Urinary bladder (tissue), 4 donors: ENCODE measurements at places on chromosomes 5 and 9. TPM values are rescaled to one million over a fixed set of nuclear protein-coding genes. Genes with fewer than 3 reads are reported as not detected.

GFRA3 gene
- 2.4 TPM for total RNA-seq

TAF11L10 gene
- not detected for total RNA-seq

MARVELD2 gene
- 5.9 TPM for total RNA-seq

STPG3 gene
- total RNA-seq: not detected

PLAC8L1 gene
- total RNA-seq: not detected

CNTNAP3 gene
- 20.9 TPM for total RNA-seq

MARCOL gene
- total RNA-seq: not detected

THBS4 gene
- total RNA-seq: 3.9 TPM

PCDHGA11 gene
- total RNA-seq: 12.5 TPM

ANGPTL2 gene
- total RNA-seq: 37.7 TPM

SLCO6A1 gene
- not detected for total RNA-seq

GRCh38 chr9:98045234-98046179 lies 11.0 kb upstream of the NANS start:
- no peak for DNase-seq

DNA sequence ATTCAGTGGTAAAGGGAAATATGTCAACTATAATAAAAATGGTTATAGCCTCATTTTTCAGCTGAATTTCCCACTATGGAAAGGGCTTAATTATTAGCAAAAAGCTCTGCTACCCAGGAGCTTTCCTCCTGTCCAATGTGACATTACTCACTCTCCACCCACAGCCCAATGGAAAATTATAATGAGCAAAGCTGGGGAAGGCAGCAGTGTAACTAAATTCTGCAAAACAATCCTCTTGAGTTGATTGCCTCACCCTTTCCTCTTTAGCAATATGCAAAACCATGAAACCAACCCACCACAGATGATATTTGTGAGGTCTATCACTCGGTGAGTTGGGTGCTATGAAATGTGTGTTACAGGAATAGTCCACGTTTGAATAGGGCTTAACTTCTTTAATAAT lies 14.0 kb upstream of the PLPPR1 start:
- DNase-seq: no peak

- DNase-seq: peak; percentile 31
These were observed 43.4 kb downstream of the NXNL2 start for GRCh38 chr9:88578121-88579049.

GRCh38 chr9:94644543-94644942 lies 5.2 kb upstream of the FBP1 start:
- DNase-seq: no peak

GRCh38 chr5:153516504-153517240 lies 26.2 kb downstream of the GRIA1 start:
- no peak for DNase-seq

DNA sequence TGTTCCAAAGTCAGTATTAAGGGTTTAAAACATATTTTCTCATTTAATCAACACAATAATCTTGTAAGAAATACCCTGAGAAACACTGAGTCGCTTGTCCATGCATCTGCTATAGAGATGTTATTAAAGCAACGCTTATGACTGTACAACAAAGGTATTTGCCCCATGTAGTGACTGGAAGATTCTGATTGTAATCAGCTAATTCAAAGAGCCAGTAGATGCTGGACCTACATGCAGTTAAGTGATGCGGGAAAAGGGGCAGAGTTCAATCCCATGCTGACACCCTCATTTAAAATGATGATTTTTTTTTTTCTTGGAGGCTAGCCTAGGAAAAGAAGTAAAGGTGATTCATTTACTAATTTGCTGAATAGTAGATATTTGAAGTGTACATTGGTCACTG lies 149.3 kb upstream of the MTAP start:
- no peak for DNase-seq

- no peak for DNase-seq
These were observed 11.5 kb upstream of the OTULINL start for GRCh38 chr5:14569948-14570691.

- no peak for DNase-seq
These were observed 276.7 kb downstream of the AUH start for GRCh38 chr9:91084896-91085516.

- DNase-seq: no peak
These were observed 381.9 kb downstream of the PLK2 start for GRCh38 chr5:58077966-58078365.

- no peak for DNase-seq
These were observed 1.0 kb downstream of the IL7R start for GRCh38 chr5:35857606-35858205.

DNA sequence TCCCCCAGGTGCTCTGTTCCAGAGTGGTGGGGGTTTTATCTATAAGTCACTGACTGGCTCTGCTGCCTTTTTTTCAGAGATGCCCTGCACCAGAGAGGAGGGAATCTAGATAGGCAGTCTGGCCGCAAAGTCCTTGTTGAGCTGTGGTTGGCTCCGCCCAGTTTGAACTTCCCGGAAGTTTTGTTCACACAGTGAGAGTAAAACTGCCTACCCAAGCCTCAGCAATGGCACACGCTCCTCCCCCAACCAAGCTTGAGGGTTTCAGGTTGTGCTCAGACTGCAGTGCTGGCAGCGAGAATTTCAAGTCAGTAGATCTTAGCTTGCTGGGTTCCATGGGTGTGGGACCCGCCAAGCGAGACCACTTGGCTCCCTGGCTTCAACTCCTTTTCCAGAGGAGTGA lies 1428.6 kb downstream of the MAT2B start:
- no peak for DNase-seq

DNA sequence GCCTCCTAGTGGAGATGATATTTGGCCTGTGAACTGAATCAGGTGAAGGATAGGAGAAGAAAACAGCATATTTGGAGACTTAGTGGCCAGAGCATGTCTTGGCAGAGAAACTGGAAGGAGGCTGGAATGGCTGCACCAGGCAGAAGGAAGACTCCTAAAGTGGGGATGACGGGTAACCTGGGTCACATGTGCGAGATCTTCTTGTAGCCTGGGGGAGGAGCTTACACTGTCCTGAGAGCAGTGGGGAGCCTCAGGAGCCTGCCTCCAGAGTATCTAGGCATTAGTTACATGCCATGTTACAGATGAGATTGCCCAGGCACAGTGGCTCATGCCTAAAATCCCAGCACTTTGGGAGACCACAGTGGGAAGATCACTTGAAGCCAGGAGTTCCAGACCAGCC lies 49.8 kb downstream of the JADE2 start:
- no peak for DNase-seq

DNA sequence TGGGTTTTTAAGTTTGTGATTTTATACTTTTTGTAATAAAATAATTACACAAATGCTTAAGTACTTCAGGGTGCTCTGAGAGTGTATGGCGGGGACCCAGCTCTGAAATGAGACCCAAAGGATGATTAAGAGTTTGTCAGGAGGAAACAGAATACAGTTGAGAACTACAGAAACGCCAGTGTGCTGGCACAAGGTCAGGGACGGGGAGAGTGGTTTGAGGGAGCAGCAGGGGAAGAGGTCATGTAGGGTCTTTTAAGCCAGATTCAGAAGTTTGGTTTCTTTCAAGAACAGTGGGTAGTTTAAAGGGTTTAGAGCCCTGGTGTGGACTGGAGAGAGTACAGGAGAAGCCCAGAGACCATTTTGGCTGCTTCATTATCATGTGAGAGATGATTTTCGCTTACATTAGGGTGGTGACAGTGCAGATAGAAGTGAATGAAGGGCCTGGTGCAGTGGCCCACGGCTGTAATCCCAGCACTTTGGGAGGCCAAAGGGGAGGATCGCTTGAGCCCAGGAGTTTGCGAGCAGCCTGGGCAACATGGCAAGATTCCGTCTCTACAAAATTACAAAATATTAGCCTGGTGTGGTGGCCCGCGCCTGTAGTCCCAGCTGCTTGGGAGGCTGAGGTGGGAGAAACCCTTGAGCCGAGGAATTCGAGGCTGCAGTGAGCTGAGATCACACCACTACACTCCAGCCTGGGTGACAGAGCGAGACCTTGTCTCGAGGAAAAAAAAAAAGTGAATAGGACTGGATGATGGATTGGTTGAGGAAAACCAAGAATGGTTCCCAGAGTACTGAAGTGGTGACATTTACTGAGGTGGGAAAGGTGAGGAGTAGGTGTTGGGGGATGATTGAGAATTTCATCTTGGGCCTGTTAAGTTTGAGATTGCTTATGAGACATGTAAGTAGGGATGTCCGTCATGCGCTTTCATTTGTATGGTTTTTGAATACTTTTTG lies 1.4 kb upstream of the ETF1 start:
- DNase-seq: no peak

DNA sequence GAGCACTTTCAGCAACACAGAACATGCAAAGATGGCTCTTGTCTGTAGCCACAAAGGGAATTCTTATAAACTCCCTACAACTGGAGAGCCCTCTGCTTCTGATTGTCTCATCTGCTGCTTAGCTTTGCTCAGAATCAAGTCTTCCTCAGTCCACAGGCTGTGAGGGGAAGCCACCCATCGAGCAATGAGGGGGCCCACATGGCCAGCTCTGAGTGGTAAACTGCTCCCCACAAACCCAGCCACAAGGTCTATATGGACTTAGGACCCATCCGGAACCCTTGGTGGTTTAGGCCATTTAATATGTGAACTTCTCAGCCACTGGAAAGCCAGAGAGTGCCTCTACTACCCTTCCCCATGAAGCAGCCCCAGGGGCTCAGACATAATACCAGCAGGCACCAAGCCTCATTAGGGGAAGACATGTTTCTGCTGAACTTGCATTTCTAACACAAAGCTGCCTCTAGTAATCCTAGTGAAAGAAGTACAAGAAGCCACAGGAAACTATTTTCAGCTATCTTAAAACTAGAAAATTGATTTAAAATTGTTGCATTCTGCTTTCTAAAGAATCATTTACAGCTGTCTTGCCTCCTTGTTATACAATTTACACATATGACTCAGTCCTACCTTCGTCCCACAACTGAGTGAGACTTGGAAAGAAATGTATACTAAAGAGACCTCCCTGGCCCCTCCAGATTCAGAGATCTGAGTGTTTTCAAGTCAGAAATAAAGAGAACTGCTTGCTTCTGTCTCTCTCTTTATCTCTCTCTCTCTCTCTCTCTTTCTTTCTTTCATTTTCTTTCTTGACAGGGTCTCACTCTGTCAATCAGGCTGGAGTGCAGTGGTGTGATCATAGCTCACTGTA lies 90.2 kb downstream of the ESM1 start:
- DNase-seq: no peak

DNA sequence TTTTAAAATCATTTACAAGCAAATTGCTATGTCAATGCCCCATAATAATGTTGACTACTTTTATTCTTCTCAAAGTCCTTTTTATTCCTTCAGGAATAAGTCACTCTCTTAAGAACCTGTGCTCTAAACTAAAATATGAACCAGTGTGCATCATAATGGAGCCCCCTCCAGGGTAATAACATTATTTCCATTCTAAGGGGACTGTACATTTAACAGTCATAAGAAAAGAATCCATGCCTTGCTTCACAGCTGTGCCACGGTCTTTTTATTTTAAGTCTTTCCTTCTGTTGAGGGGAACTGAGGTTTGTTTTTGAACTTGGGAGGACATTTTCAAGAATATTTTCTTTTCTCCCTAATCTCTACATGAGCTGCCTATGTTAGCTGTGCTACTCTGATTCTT lies 297.6 kb downstream of the MAN2A1 start:
- DNase-seq: no peak

GRCh38 chr9:16202221-16202620 lies 649.4 kb downstream of the CCDC171 start:
- no peak for DNase-seq

DNA sequence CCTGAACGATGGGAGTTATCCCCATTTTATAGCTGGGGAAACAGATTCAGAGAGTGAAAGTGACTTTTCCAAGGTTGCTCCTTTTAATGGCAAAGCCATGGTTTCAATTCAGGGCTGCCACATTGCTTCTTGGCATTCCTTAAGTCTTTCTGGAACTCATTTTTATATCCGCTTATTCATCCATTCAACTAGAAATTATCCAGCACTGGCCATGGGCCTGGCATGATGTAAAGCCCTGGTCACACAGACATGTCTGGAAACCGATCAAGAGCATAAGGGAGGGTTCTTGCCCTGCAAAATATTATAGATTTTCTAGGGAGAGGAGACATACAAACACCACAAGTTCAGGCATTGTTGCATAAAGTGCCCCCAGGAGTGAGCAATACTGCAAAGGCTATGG lies 43.0 kb upstream of the COL15A1 start:
- no peak for DNase-seq

- no peak for DNase-seq
These were observed 407.9 kb upstream of the CYLC2 start for GRCh38 chr9:102587281-102587680.

DNA sequence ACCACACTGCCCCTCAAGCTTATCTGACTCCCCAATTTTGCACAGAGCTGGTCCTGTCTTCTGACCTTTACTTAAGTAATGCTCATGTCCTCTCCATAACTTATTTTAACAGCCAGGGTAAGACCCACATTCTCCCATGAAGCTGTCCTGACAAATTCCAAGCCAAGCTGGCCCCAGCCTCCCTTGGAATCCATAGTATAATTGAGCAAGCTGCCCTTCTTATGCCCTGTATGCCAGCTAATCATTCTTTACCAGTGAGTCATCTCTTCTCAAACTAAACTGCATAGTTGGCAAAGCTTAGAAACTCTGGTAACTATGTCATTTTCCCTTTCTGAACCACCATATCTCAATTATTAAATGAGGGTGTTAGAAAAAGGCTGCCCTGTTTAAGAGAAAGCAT lies 92.4 kb downstream of the NFIB start:
- no peak for DNase-seq

DNA sequence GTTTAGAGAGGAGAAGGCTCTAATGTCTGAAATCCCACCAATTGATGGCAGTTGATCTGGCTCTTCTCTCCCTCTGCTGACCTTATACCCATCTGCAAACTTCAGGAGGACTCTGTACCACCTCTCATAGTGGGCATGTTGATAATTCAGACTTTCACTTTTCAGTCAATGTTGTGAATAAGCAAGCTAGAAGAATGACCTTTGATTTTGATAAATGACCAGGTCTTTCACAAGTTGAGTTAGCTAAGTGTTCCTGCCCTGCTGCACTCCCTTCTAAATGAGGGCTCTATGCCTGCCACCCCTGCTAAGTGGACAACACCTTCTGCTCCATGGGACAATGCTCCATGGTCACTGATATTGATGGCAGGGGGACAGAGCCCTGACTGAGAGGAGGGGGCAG lies 74.7 kb downstream of the SPRY4 start:
- no peak for DNase-seq

DNA sequence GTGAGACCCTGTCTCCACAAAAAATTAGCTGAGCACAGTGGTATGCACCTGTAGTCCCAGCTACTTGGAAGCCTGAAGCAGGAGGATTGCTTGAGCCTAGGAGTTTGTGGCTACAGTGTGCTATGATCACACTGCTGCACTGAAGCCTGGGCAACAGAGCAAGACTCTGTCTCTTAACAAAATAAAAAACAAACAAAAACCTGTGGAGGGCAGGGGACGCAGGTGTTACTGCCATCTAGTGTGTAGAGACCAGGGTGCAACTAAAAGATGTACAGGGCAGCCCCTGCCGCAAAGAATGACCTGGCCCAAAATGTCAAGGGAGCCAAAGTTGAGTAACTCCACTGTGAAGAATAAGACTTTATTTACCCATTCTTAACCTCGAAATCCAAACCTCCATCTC lies 27.1 kb downstream of the ASPN start:
- no peak for DNase-seq

DNA sequence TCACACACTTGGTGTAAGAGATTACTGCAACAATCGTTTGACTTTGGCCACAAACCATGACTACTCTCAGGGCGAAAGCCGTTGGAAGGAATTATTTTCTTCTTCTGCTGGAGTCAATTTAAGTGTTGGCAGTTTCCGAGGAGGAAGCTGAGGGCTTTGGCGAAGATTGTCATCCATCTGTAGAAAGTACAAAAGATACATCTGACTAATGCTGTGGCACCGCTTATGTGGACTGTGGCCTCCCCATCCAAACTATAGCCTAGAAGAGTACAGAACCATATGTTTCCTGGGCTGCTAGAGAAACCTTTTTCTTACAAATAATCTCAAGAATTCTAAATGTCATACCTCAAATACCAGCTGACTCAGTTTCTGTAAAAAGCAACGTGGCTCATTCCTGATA lies 7.4 kb downstream of the MTX3 start:
- DNase-seq: no peak
